ENCODE measurements at places on chromosomes 11 and 22.

DNA sequence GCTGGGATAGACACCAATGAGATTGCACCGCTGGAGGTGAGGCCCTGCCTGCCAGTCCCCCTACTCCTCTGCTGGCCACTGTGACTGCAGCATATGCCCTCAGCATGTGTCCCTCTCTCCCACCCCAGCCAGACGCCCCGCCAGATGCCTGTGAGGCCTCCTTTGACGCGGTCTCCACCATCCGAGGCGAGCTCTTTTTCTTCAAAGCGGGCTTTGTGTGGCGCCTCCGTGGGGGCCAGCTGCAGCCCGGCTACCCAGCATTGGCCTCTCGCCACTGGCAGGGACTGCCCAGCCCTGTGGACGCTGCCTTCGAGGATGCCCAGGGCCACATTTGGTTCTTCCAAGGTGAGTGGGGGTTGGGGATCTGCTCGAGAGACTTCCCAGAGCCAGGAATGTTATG, 5.7 kb upstream of the SMARCB1 start:
- DNase-seq, result no peak

GRCh38 chr11:4008116-4008515, 86.5 kb upstream of the RRM1 start:
- DNase-seq, result no peak

- no peak for DNase-seq
Measured at GRCh38 chr11:464316-464715, 14.2 kb downstream of the PTDSS2 start.

GRCh38 chr11:107041088-107041444, 22.8 kb upstream of the GUCY1A2 start:
- no peak for DNase-seq

DNA sequence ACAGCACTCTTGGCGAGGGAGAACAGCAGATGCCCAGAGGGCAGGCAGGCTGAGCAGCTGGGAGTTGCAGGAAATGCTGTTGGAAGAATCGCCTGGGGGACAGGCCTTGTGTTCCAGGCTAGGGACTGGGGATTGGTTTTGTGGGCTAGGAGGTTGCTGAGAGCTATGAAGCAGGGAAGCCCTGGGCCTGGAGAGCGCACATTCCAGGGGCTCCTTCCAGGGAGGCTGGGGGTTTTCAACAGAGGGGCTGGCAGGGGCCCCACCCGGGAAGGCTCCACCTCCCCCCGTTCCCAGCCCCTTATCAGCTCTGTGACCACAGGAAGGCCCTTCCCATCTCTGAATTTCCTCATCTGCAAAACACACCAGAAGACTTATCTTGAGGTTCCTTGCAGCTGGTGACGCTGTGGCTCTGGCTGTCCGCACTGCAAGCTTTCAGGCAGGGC, 21.7 kb downstream of the WNT11 start:
- no peak for DNase-seq

DNA sequence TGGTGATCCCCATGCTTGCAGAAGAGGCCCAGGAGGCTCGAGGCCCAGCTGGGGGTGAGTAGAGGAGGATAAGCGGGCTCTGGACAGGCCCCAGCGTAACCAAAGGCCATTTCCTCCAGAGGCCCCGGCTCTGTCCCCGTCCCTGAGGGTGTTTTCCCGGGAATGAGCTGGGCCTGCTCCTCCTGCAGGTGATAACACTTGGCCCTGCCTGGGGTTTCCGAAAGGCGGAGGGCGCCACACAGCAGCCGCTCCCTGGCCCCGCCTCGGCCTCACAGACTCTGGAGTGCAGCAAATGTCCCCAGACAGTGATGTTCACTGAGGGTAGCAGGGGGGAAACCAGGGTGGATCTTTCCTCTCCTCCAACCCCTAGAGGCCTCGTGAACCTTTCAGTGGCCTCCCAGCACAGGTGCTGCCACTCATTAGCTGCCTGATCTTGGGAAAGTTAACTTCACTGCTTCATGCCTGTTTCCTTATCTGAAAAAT, 10.5 kb upstream of the MGAT3 start:
- DNase-seq, result peak; percentile 66

- no peak for DNase-seq
Measured at GRCh38 chr11:119578521-119579191, 150.3 kb downstream of the NECTIN1 start.

Data from hepatocyte (in vitro differentiated cells).